ENCODE measurements at places on chromosomes 3 and 15.
A peak's percentile ranks its signal among the peaks of the same experiment; 100 is the strongest.

GRCh38 chr15:25510146-25510545, 71.3 kb upstream of the UBE3A start:
- no peak for DNase-seq

DNA sequence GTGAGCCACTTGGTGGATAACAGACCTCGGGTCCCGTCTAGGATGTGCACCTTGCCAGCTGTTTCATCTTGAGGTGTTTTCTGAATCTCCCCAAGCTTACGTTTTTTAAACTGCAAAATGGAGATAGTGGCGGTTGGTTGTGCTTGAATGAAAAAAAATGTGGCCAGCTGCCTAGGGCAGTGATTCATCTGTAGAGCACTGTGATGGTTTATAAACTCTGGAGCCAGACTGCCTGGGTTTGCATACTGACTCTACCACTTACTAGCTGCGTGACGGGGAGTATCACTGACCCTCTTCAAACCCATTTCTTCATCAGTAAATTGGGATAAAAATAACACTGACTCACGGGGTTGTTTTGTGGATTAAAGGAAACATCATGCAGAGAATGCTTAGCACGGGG, 159.1 kb downstream of the CHL1 start:
- DNase-seq: no peak

- DNase-seq: no peak
These were observed 30.4 kb downstream of the IQSEC1 start for GRCh38 chr3:13042715-13043271.

DNA sequence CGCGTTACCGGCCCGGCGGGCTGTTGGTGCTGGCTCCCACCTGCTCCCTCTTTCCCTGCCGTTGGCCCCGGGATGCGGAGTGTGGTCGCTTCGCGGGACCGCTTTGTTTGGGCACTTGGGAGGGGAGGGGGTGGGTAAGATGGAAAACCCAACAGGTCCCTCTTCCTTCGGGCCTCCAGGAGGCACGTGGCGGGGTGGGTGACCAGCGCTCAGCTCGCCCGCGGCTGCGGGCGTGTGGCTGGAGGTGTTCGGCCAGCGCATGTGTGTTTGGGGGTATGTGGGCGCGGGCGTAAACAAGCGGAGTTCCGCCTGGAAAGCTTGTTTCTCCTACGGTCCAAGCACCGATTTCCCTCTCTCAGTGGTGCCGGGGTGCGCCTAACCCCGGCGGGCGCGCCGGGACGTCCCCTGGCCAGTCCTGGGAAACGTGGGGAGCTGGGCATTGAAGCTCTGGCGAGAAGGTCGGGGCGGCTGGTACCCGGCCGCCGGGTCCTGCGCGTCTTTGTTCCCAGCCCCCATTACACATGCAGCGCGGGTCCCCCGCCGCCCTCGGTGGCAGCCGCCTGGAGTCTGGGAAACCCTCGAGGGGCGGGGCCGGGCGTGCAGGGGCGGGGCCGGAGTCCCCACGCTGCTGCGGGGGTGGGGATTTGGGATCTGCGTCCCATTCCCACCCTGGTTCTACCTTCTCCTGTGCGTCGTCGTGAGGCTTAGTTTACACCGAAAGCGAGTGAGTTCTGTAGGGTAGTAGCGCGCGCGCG, 1.4 kb downstream of the ACVR2B start:
- peak; percentile 86 for DNase-seq

DNA sequence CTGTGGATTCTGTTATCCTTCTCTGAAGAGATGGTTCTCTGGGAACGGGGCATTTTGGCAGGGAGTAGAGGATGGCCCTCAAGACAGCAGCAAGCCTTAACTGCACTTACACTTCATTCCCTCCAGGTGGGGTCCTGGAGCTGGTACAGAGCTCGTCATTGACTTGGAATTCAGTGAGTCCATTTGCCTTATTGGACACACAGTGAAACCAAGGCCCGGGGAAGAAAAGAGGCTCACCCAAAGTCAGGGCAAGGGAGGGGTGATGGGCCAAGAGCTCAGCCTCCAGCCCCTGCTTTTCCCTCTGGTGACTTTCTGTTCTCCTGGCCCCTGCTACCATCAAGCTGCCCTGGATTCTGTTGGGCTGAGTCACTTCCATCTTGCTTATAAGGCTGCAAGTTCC, 125.6 kb downstream of the ETFA start:
- DNase-seq: no peak

- no peak for DNase-seq
These were observed 216.4 kb downstream of the TCF12 start for GRCh38 chr15:57134851-57135250.

DNA sequence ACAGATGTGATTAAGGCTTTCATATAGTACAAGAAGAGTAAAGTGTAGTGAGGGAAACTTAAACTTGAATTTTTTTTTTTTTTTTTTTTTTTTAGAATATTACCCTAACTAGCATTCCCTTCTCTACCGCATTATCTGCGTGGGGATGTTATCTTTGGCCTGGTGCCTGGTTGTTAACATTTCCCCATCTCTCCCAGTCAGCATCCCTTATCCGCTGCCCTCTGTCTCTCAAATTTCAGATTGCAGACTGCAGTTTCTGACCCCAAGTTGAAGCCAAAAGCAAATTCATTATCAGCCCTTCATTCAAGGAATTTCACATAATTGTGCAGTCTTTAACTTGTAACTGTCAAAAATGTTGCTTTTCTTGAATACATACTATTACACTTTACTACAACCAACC, 353.0 kb downstream of the PLOD2 start:
- peak; percentile 18 for DNase-seq

GRCh38 chr3:193052354-193053045, 134.8 kb upstream of the MB21D2 start:
- DNase-seq: no peak

GRCh38 chr3:112767177-112767576, 79.5 kb downstream of the CD200R1L start:
- no peak for DNase-seq

DNA sequence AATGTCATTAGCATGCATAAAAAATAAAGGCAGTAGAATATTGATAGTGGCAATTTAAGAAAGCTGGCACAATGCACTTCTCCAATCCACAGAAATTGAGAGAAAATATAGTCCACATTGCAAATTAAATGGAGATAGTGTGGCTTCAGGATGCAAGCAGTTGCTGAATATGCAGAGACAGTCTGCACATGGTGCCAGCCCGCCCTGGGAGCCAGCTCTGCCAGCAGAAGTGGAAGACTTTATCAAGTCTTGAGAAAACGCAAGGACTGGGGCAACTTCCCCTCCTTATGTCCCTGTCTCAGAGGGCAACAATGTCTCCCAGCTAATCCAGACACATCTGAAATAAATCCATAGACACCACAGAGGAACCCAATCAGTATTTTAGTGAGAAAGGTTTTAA, 57.2 kb downstream of the MB21D2 start:
- no peak for DNase-seq

DNA sequence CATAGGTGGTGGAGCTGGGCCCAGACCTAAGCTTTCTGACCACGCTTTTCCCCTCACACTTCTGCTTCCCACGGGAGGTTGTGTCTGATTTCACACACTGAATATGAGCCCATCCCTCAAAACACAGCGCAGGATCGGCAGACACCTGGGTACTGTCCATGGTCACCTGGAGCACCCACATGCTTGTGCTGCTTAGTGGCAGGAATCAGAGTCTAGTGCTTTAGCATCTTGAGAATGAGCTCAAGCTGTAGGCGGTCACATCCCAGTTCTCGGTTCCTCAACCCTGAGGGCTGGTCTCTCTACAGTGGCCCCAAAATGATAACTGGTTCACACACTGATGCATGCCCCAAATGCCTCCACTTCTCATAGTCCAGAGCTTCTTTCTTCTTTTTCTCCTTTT, 111.0 kb downstream of the SEMA5B start:
- no peak for DNase-seq

GRCh38 chr15:89828281-89829145, 13.9 kb upstream of the ANPEP start:
- DNase-seq: no peak

- DNase-seq: no peak
These were observed 244.5 kb downstream of the CD47 start for GRCh38 chr3:107846279-107846852.

- DNase-seq: no peak
These were observed 201.6 kb downstream of the SATB1 start for GRCh38 chr3:18223571-18223970.

GRCh38 chr3:52986938-52987337, 58.9 kb downstream of the SFMBT1 start:
- no peak for DNase-seq

GRCh38 chr3:35486295-35486694, 153.0 kb upstream of the ARPP21 start:
- peak; percentile 13 for DNase-seq

GRCh38 chr15:25408929-25409328, 29.9 kb downstream of the UBE3A start:
- DNase-seq: no peak

- DNase-seq: no peak
These were observed 65.8 kb downstream of the SCN11A start for GRCh38 chr3:38985981-38986380.

DNA sequence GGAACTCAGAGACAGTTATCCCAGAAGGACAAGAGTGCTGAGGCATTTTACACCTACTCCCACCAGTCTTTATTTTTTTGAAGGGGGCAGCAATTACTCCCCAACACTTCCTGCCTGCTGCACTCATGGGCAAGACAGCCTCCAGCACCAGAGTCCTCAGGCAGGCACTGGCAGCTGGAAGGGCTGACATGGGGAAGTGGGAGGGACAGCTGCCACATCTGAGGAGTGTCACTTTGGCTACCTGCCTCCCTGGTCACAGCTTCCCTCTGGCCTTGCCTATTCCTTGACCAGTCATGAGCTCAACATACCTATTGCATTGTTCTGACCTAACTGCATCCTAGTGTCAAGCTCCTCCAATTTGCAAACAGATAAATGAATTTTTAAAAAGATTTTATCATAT, 10.2 kb upstream of the LACTB start:
- DNase-seq: no peak

GRCh38 chr15:68220489-68220888, 9.0 kb downstream of the CLN6 start:
- DNase-seq: no peak

DNA sequence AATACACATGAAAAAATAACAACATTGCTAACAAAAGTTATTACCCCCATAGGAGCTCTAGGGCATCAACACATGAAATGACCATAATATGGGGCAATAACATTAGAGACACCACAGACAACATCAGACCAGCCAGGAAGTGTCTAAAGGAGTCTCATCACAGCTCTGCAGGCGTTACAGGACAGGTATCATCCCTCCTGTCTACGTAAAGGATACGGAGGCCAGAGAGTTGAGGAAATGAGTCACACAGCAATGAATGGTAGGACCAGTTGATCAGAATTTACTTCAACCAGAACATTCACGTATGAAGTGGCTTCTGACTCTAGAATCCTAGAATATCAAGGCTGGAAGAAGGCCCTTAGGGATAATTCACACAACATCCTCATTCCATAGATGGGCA, 1.8 kb downstream of the NME9 start:
- no peak for DNase-seq

DNA sequence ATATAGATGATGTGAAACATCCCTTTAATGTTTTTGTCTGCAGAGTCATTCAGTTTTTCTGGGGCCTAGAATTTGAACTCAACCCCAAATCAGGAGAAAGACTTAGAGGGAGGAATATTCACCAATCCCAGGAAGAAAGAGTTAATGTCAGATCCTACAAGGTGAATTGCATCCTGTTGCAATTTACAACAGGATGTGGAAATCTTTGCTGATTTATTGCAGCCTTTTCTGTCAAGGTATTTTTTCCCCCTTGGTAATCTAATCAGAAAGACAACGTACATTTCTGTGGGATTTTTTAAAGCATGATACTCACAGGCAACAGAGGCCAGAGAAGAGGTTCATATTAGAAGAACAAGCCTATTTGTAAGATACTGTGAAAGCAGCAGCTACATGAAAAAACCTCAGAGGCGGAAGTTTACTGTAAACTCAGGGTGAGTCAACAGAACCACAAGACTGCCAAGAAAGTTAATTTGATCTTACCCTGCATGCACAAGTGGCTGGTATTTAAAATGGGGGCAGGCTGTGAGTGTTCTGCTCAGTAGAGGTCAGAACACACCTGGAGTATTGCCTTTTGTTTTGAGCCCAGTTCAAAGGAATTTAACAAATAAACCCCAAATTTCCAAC, 531.9 kb downstream of the AGBL1 start:
- DNase-seq: no peak

DNA sequence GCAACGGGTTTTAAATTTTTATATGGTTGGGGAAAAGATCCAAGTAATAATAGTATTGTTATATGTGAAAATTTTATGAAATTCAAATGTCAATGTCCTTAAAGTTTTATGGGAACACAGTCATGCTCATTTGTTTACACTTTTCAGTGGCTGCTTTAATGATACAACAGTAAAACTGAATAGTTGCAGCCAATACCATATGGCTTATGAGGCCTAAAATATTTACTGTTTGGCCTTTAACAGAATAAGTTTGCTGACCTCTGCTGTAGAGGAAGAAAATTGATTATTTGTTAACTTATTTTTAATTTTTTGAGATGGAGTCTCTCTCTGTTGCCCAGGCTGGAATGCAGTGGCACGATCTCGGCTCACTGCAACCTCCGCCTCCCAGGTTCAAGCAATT, 44.7 kb downstream of the USP50 start:
- DNase-seq: no peak

GRCh38 chr15:31440754-31441311, 114.2 kb downstream of the KLF13 start:
- DNase-seq: no peak

DNA sequence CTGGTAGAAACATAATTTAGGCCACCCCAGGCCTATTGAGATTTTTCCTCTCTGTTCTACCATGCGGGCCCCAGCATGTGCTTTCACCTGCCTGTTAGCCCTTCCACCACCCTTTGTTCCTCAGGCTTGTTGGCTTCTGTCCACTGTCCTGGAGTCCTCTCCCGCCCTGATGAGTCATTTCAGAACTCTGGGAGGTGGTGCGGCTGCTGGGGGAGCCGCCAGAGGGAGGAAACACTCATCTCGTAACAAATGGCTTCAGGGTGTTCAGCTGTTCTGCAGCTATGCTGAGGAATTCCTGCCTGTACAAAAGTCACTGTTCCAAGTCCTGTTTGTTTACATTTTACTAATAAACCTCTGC, 36.3 kb downstream of the LRTM1 start:
- DNase-seq: peak; percentile 73

DNA sequence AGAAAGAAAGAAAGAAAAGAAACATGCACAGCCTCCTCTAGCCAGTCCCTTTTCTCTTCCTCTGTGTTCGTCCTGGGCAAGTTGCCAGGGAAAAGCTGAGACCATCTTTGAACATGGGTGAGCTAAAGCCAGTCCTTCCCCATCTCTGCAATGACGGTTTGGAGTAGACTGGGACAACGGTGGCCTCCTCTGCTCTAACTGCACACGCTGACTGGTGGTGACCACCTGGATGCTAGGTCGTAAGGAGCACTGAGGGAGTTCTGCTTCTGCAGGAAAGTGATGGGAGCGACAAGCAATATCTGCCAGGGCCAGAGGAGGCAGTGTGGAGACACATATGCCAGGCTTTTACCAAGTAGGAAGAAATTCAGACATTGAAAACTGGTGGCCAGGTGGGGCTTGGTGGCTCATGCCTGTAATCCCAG, 111.7 kb downstream of the NUP210 start:
- peak; percentile 31 for DNase-seq

- no peak for DNase-seq
These were observed 242.8 kb downstream of the BBX start for GRCh38 chr3:107765524-107765923.

GRCh38 chr15:96796841-96797240, 466.3 kb downstream of the NR2F2 start:
- no peak for DNase-seq

GRCh38 chr3:131349454-131349853, 32.1 kb upstream of the NUDT16 start:
- DNase-seq: no peak
